ENCODE measurements at places on chromosomes 2 and 18. TPM values are rescaled to one million over a fixed set of nuclear protein-coding genes. Genes with fewer than 3 reads are reported as not detected.

The CLEC4F gene
- not detected for total RNA-seq

DNA sequence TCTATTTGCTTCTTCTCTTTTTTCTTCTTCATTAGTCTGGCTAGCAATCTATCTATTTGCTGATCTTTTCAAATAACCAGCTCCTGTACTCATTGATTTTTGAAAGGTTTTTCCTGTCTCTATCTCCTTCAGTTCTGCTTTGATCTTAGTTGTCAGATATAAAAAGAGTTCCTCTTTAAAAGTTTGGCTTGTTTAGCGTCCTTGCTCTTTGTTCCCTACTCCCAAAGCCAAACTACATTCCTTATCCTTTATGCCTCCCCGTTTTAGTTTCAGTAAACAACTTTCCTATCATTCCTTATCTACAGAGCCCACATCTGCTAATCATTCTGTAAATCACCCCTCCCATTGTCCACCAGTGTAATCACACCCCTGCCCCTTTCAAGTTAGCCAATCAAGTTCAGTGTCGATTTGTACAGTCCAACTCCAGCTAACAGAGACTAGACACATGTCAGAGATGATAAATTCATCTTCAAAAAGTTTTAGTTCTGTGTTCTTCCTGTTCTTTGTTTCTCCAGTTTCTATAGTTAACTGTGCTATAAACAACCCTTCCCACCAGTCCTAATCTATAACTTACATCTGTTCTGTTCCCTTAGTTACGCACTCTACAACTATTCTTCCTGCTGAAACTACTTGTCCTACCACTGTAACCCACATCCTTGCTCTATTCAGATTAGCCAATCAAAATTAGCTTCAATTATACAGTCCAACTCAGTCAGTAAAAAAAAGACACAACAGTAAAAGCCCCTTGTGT is 44.4 kb downstream of the TFPI start:
- no peaks in the 10 kb centered on the region for H3K36me3 ChIP-seq
- no peak overlapping the region for H3K4me3 ChIP-seq
- H3K4me1 ChIP-seq = no peaks in the 10 kb centered on the region
- no peak overlapping the region for H3K27ac ChIP-seq

GRCh38 chr2:160433466-160434140 is 60.0 kb downstream of the RBMS1 start:
- no peak for DNase-seq
- H3K27ac ChIP-seq = no peak overlapping the region
- H3K4me1 ChIP-seq = peaks cover 39% of the 10 kb centered on the region

GRCh38 chr2:17036361-17036760 is 370.7 kb upstream of the CYRIA start:
- H3K36me3 ChIP-seq = no peaks in the 10 kb centered on the region
- no peaks in the 10 kb centered on the region for H3K27me3 ChIP-seq
- DNase-seq = no peak
- no peak overlapping the region for H3K4me3 ChIP-seq
- no peaks in the 10 kb centered on the region for H3K4me1 ChIP-seq

DNA sequence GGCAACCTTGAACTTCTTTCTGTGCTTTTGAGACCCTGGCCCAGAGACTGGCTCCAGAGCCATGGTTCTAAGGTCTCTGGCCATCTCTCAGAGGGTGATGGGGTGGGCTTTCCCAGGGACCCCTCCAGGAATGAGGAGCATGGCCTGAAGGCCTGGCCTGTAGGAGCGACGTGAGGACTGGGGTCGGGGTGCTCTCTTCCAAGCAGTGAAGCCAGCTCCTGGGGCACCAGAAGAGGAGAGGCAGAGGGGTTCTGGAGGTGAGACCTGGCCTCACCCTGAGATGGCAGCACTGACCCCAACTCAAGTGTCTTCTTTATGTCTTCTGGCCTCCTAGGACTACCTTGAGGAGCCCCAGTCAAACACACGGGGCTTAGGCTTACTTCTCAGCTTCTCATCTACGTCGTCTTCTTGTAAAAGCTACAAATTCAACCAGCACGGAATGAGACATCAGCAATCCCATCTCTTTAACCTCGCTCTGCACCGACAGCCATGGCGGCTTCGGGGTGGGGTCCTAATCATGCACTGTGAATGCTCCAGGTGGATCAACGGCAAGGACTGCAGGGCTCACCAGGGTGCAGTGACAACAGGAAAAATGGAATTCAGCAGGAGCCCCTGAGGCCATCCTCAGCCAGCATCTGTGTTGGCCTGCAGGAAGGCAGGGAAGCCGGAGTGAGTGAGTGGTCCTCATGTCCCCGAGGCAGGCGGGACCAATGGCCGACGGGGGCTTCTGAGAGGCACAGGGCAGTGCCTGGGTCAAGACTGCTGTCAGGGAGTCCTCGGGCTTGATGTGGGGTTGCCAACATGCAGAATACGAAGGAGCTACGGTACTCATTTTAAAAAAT is 214.1 kb downstream of the HDAC4 start:
- H3K27me3 ChIP-seq = no peaks in the 10 kb centered on the region
- no peak for DNase-seq
- H3K4me1 ChIP-seq = no peaks in the 10 kb centered on the region
- H3K36me3 ChIP-seq = peaks cover 10% of the 10 kb centered on the region
- H3K4me3 ChIP-seq = no peak overlapping the region
- H3K27ac ChIP-seq = no peak overlapping the region

GRCh38 chr2:118689874-118690273 is 157.6 kb downstream of the EN1 start:
- H3K27ac ChIP-seq = no peak overlapping the region
- 0 out of 2 replicates have a peak, but pooled peaks cover 8% of the 10 kb centered on the region for H3K4me1 ChIP-seq
- H3K36me3 ChIP-seq = no peaks in the 10 kb centered on the region
- no peak overlapping the region for H3K4me3 ChIP-seq
- H3K27me3 ChIP-seq = no peaks in the 10 kb centered on the region

GRCh38 chr18:75072672-75073371 is 136.1 kb downstream of the PTGR3 start:
- H3K27ac ChIP-seq = no peak overlapping the region
- DNase-seq = no peak
- H3K36me3 ChIP-seq = no peaks in the 10 kb centered on the region
- peaks cover 9% of the 10 kb centered on the region for H3K4me1 ChIP-seq
- H3K4me3 ChIP-seq = no peak overlapping the region
- no peaks in the 10 kb centered on the region for H3K27me3 ChIP-seq

DNA sequence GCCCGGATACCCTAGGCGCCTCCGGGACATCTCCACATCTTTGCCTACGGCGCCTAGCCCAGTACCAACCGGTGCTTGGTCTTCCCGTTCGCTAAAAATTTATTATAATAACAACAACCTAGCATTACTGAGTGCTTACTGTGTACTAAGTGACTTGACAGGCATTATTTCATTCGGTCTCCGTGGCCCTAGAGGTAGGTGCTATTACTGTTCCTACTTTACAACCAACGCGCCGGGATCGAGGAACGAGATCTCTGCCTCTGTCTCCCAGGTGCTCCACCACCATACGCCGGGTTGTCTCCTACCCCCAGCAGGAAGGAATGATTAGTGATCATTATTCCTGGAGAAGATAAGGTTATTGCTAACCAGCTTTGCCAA is 657 bp upstream of the BIN1 start:
- peak overlapping the region; percentile 41 for H3K27ac ChIP-seq
- no peaks in the 10 kb centered on the region for H3K36me3 ChIP-seq
- peaks cover 15% of the 10 kb centered on the region for H3K4me1 ChIP-seq

- no peaks in the 10 kb centered on the region for H3K4me1 ChIP-seq
- H3K36me3 ChIP-seq = no peaks in the 10 kb centered on the region
- H3K27me3 ChIP-seq = no peaks in the 10 kb centered on the region
- DNase-seq = no peak
These were observed 49.8 kb downstream of the FBLN7 start for GRCh38 chr2:112187805-112188596.

The ECEL1 gene
- 0.54 TPM for total RNA-seq

The RMND5A gene
- total RNA-seq = 21.2 TPM

The TEX51 gene
- total RNA-seq = not detected

The SLC9A2 gene
- not detected for total RNA-seq

- H3K4me1 ChIP-seq = no peaks in the 10 kb centered on the region
- peaks cover 13% of the 10 kb centered on the region for H3K27me3 ChIP-seq
- no peak overlapping the region for H3K4me3 ChIP-seq
- DNase-seq = no peak
- no peaks in the 10 kb centered on the region for H3K36me3 ChIP-seq
- no peak overlapping the region for H3K27ac ChIP-seq
These were observed 23.3 kb upstream of the ALPI start for GRCh38 chr2:232432598-232433184.

GRCh38 chr2:105554235-105554634 is 155.4 kb upstream of the FHL2 start:
- H3K4me1 ChIP-seq = peaks cover 6% of the 10 kb centered on the region
- H3K27ac ChIP-seq = no peak overlapping the region
- no peak overlapping the region for H3K4me3 ChIP-seq
- DNase-seq = no peak
- no peaks in the 10 kb centered on the region for H3K36me3 ChIP-seq

DNA sequence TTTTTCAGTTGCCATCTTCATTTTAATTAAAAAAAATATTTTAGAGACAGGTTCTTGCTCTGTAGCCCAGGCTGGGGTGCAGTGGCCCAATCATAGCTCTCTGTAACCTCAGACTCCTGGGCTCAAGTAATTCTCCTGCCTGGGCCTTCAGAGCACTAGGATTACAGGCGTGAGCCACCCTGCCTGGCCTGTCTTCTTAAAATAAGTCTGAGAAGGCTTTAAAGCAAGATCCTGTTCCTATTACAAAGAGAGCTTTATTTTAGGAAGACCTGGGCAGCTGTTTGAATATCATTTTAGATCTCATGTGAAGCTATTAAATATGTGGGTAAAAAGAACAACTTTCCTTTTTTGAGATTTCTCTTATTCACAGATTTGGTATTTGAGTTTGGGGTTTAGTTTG is 1.5 kb downstream of the FAM228A start:
- no peaks in the 10 kb centered on the region for H3K27me3 ChIP-seq
- no peak overlapping the region for H3K27ac ChIP-seq
- no peaks in the 10 kb centered on the region for H3K36me3 ChIP-seq
- no peaks in the 10 kb centered on the region for H3K4me1 ChIP-seq
- no peak overlapping the region for H3K4me3 ChIP-seq

GRCh38 chr2:234991290-234991689 is 39.5 kb downstream of the SH3BP4 start:
- peaks cover 9% of the 10 kb centered on the region for H3K36me3 ChIP-seq
- H3K27ac ChIP-seq = no peak overlapping the region
- no peak overlapping the region for H3K4me3 ChIP-seq
- peaks cover 19% of the 10 kb centered on the region for H3K4me1 ChIP-seq
- DNase-seq = peak; percentile 37

GRCh38 chr2:187302116-187302515 is 145.9 kb downstream of the CALCRL start:
- no peaks in the 10 kb centered on the region for H3K36me3 ChIP-seq
- peak overlapping the region; percentile 34 for H3K4me3 ChIP-seq
- no peaks in the 10 kb centered on the region for H3K27me3 ChIP-seq
- H3K27ac ChIP-seq = no peak overlapping the region
- no peak for DNase-seq

GRCh38 chr2:96831679-96832078 is 12.1 kb downstream of the ANKRD23 start:
- DNase-seq = no peak
- H3K36me3 ChIP-seq = no peaks in the 10 kb centered on the region
- H3K27ac ChIP-seq = no peak overlapping the region
- H3K4me1 ChIP-seq = no peaks in the 10 kb centered on the region
- H3K4me3 ChIP-seq = no peak overlapping the region

The SERPINB12 gene
- total RNA-seq = not detected

- DNase-seq = no peak
- no peak overlapping the region for H3K4me3 ChIP-seq
These were observed 17.5 kb downstream of the KIAA2012 start for GRCh38 chr2:202090530-202090929.

The MERTK gene
- under 0.01 TPM for total RNA-seq

The MYCN gene
- not detected for total RNA-seq

- H3K27me3 ChIP-seq = no peaks in the 10 kb centered on the region
- no peak overlapping the region for H3K4me3 ChIP-seq
- DNase-seq = peak; percentile 25
- H3K27ac ChIP-seq = no peak overlapping the region
- no peaks in the 10 kb centered on the region for H3K36me3 ChIP-seq
These were observed 215.1 kb upstream of the TRIB2 start for GRCh38 chr2:12501469-12502158.

GRCh38 chr18:60188958-60189357 is 183.6 kb downstream of the MC4R start:
- no peaks in the 10 kb centered on the region for H3K27me3 ChIP-seq
- H3K4me3 ChIP-seq = no peak overlapping the region
- no peaks in the 10 kb centered on the region for H3K36me3 ChIP-seq
- no peaks in the 10 kb centered on the region for H3K4me1 ChIP-seq
- no peak overlapping the region for H3K27ac ChIP-seq
- DNase-seq = no peak

GRCh38 chr2:207258263-207258991 is 92.7 kb upstream of the KLF7 start:
- DNase-seq = peak; percentile 99
- H3K27me3 ChIP-seq = no peaks in the 10 kb centered on the region
- H3K4me3 ChIP-seq = 0 out of 2 replicates have a peak overlapping the region, but pooled peaks have one; percentile 10
- H3K36me3 ChIP-seq = no peaks in the 10 kb centered on the region
- peak overlapping the region; percentile 94 for H3K27ac ChIP-seq

- peak; percentile 36 for DNase-seq
- no peak overlapping the region for H3K4me3 ChIP-seq
- peaks cover 19% of the 10 kb centered on the region for H3K4me1 ChIP-seq
- no peak overlapping the region for H3K27ac ChIP-seq
- no peaks in the 10 kb centered on the region for H3K36me3 ChIP-seq
These were observed 30.1 kb downstream of the IDH1 start for GRCh38 chr2:208224802-208225201.

GRCh38 chr2:171670655-171671054 is 16.6 kb upstream of the DYNC1I2 start:
- H3K27ac ChIP-seq = no peak overlapping the region
- H3K4me3 ChIP-seq = no peak overlapping the region
- H3K4me1 ChIP-seq = no peaks in the 10 kb centered on the region
- 0 out of 2 replicates have a peak, but pooled peaks cover 14% of the 10 kb centered on the region for H3K27me3 ChIP-seq
- H3K36me3 ChIP-seq = no peaks in the 10 kb centered on the region
- no peak for DNase-seq

GRCh38 chr2:39914949-39915348 is 135.9 kb upstream of the THUMPD2 start:
- H3K4me1 ChIP-seq = peaks cover 8% of the 10 kb centered on the region
- DNase-seq = no peak
- no peak overlapping the region for H3K27ac ChIP-seq
- H3K4me3 ChIP-seq = no peak overlapping the region
- no peaks in the 10 kb centered on the region for H3K36me3 ChIP-seq

DNA sequence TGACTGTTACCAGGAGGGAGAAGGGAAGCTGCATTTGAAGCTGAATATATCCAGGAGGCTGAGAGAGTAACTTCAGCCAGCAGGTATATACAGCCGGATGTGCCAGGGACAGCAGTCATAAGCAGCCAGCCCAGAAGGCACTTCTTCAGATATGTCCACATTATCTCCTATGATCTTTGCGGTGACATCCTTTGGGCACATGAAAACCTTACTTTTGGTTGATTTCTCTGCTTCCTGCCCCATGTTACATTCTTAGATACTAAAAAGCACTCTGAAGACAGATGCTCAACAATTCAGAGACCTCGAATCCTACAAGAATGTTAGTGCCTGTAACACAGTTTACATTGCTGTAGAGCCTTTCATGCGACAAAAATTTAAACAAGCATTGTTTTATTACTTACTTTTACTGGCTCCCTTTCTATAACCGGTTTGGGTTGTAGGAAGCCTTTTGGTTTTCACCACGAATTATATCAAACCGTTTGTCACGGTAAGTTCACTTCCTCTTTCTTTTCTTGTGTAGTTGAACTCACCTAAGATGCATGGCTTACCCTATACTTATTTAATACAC is 50.3 kb upstream of the TLK1 start:
- H3K4me1 ChIP-seq = no peaks in the 10 kb centered on the region
- no peak overlapping the region for H3K4me3 ChIP-seq
- no peaks in the 10 kb centered on the region for H3K36me3 ChIP-seq
- no peak overlapping the region for H3K27ac ChIP-seq
- DNase-seq = no peak
